ENCODE measurements at places on chromosomes 11 and 22.
A peak's percentile ranks its signal among the peaks of the same experiment; 100 is the strongest.

DNA sequence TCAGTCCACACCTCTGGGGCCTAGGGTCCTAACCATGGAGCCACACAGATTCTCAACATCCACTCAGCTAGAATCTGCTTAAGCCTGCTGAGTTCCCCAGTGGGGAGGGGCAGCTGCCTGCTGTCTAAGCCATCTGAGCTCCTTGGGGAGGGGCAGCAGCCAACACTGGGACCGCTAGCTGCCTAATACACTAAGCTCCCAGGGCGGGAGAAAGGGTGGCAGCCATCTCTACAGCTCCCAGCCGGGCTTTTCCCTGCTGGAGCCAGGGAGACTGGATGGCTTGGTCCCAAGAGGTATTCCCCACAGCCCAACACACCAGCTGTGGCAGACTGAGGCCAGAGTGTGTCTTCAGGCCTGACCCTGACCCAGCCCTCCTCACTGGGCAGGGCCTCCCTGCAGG is 217.3 kb upstream of the TMEM45B start:
- DNase-seq = no peak

DNA sequence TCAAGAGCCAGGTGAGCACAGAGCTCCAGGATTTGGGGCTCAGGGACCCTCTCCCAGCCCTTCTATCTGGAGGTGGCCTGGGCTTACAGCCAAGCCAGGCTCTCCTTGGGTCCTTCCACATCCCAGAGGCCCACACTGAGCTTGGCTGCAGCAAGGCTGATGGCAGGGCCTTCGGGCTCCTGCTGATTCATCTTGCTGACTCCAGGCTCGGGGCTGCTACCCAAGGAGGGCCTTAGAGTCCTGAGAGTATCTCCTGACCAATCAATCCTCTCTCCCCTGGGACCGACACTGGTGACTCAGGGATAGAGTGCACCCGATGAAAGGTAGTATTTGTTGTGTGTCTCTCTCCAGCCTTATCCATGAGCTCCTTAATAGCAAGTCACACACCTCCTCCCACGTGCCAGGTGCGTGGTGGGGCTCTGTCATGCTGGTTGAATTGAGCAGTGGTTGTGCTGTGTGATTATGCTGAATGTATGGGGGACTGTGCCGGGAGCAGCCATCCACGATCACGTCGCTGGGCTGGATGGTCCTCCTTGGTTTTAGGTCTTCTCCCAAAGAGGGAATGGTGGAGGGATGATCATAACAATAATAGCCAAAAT is 62.3 kb downstream of the GRIK4 start:
- DNase-seq = no peak

DNA sequence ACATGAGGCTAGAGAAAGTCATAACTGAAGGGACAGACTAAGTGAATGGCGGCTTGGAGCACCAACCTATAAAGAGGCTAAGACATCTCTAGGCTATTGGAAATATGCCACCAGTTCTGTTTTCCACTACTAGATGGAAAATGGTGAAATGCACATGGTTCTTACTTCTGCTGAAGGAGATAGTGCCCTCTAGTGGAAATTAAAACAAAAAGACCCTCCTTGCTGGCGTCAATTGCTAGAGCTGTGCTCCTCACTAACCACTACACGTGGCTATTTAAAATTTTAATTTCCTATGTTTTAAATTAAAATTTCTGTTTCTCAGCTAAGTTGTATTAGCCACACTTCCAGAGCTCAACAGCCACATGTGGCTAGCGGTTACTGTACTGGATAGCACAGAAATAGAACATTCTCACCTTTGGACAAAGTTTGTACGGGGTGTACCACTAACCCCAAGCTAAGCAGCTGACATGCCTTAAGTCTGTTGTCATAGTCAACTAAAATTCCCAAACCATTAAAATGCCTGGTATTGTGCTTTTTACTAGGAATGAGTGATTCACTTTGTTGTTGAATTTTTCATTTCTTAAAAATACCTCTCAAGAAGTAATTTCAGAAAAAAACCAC is 34.1 kb upstream of the CALCA start:
- DNase-seq = no peak

DNA sequence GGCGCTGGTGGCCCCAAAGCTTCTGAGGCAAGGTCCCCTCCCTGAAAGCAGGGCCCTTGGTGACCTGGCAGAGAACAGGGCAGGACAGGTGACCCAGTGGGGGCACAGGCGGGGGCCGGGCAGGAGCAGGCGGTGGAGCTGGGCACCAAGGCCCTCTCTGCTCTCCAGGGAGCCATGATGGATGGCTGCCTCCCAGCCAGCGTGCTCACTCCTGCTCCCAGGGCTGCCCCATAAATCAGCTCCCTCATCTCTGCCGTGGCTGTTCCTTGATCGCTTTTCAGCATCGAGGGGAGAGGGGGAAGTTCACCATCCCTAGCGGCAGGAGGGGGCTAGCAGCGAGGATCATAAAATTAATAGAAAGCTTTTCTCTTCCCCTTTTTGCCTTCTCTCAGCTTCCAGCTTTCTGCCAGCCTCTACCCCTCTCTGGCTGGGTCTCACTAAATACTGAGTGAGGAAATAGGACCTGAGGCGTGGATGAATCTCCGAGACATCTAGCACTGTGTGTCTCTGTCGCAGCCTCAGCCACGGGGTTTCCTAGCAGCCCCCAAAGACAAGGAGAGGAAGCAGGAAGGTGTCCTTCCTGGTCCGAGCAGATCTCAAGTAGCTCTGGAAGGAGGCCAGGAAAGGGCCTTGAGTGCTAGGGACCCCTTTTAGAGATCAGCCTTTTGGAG is 22.2 kb upstream of the ELFN2 start:
- peak; percentile 64 for DNase-seq

- DNase-seq = no peak
These were observed 70.8 kb downstream of the PANX1 start for GRCh38 chr11:94199136-94200130.

DNA sequence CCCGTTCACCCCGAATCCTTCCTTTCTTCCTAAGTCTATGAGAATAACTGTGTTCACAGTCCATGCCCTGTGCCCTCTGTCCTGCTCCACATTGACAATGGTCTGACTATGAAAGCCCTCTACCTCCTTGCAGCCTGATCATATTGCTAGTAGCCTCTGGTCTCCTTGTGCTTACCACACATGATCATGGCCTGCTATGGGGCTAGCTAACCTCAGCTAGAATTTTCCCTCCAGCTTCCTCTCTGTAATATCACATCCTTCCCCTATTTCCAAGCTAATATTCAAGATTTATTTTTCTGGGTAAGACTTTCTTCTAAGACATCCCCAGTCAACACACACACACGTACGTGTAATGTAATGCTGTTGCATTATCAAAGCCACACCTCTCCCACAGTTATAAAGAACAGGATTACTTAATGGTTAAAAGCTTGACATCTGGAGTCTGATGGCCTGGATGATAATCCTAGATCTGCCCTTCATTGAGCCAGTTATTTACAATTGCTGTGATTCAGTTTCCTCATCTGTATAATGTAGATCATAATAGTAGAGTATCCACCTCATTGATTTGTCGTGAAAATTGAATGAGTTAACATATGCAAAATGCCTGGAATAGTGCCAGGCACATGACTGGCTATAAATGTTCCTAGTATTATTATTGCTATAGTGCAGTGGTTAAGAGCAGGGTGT is 214.4 kb upstream of the BLID start:
- no peak for DNase-seq

GRCh38 chr11:75667831-75668450 is 897 bp downstream of the MAP6 start:
- DNase-seq = peak; percentile 79

GRCh38 chr11:134578807-134579723 is 167.0 kb upstream of the B3GAT1 start:
- peak; percentile 85 for DNase-seq

- no peak for DNase-seq
These were observed 234.0 kb downstream of the MIAT start for GRCh38 chr22:26891429-26891828.

DNA sequence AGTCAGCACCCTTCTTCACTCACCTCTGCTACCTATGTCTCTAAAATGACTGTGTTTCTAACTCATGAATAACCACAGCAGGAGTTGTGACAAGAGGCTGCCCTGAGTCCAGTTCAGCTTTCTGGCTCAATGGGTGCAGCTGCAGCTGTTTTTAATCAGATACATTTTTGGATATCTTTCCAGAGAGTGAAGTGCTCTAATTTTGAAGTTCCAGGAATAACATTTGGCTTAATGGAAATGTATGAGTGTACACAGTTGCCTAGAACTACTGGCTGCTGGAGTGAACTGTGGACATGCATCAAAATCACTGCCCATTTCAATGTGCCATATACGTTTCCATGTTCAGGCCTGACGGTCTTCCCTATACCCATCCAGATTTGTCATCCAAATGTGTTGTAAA is 769.5 kb upstream of the ANO3 start:
- DNase-seq = no peak

DNA sequence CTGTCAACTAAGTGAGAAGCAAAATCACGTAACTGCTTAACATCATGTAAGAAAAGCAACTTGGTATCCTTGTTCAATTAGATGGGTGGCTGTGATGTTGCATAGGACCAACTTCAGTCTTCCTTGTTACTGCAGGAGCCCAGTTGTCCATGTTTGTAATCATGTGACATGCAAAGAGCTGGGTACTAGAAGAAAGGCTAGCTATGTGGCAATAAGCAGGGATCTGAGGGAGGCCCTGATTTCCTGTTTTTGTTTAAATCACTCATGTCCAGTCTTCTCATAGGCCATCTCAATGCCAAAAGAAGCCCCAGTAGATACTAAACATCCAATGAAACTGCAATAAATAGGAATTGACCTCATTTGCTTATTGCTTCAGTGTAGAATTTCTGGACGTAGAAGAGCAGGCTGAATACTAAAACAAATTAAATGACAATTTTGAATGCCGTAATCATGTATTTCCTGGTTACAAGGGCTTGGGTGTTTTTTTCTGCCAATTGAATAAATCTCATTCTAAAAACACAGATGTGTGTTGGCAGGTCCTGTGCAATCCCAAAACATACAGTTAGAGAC is 140.8 kb upstream of the ARHGAP20 start:
- DNase-seq = no peak

GRCh38 chr11:134132808-134133207 is 63.9 kb downstream of the JAM3 start:
- no peak for DNase-seq

GRCh38 chr11:32002311-32002710 is 88.6 kb upstream of the RCN1 start:
- DNase-seq = no peak

GRCh38 chr11:15148169-15148568 is 33.4 kb downstream of the INSC start:
- DNase-seq = no peak

- no peak for DNase-seq
These were observed 87.6 kb upstream of the FSHB start for GRCh38 chr11:30143098-30143705.

DNA sequence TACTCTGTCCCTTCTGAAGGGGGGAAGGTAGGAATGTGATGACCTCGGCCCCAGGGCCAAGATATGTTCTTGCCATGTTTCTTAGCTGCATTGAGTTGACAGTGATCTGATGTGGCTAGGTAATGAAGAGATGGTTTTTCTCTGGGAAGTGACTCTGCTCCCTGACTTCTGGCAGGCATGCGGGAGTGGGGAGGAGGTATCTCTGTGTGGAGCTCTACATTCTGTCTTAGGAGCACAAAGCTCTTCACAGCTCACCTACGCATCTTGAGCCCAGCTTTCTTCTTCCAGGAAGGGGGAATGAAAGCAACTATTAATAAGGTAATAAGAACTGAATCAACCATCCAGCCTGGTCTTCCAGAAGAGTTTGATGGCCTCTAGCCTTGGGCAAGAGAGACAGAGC is 241.0 kb downstream of the ST3GAL4 start:
- DNase-seq = no peak

GRCh38 chr11:62976109-62976508 is 8.7 kb downstream of the SLC22A6 start:
- no peak for DNase-seq

- no peak for DNase-seq
These were observed 495.4 kb downstream of the NTM start for GRCh38 chr11:131865860-131866259.

- no peak for DNase-seq
These were observed 56.4 kb downstream of the ANO1 start for GRCh38 chr11:70134490-70134889.

GRCh38 chr11:129018991-129019390 is 76.3 kb upstream of the TP53AIP1 start:
- DNase-seq = no peak

GRCh38 chr11:134524201-134524600 is 112.2 kb upstream of the B3GAT1 start:
- no peak for DNase-seq

DNA sequence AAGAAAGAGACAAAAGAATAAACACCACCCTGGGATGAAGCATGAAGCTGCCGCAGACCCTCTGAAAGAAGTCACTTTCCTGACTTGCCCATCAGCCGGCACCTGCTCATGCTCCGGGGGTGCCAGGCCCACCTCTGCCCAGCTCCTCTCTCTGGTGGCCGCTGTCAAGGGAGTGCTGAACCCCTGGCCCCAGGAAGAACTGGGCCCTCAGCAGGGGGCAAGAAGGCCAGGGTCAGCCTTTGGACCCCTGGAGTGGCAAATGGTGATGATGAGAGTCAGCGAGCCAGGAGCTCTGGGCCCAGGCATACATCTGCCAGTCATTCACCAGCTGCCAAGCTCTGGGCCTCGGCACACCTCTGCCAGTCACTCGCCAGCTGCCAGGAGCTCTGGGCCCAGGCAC is 17.4 kb downstream of the TTLL8 start:
- DNase-seq = no peak

DNA sequence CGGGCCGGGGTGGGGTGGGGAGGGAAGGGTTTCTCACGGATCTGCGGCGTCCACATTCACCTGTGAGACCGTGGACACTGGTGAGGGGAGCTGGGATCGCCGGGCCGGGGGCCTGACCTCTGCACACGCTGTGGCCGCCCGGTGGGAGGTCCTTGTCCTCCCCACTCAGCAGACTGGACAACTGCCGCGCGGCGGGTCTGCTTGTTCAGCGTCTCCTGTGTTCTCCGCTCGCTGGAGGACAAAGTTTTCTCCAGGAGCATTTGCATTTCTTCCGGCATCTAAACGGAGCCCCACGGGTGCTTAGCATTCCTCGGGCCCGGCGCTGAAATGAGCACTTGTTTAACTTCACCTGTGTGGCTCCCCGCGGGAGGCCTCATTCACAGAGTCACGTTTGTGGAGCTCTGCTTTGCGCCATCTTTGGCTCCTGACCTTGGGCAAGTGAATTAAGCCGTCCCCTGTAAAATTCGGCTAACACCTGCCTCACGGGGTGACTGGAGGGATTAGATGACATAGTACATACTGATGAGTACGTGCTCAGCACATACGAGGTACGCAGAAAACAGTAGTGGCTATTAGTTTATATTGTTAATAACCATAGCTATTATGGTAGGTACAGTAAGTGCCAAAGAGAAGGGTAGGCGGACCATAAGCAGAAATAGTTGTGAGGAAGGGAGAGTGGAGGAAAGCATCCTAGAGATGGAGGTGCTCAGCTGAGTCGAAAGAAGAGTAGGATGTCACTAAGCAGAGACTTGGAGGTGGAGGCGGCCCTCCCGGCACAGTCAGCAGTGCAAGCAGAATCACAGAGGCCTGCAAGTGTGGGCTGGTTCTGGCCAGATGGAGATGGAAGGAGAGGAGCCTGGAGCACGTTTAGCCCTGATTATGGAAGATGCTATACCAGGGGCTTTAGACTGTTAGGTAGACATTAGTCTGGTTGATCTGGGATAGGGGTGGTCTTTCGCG is 885 bp downstream of the TRMU start:
- DNase-seq = no peak

All from posterior cingulate gyrus (tissue), 11 donors.